ENCODE measurements at places on chromosomes 16 and 17.
A peak's percentile ranks its signal among the peaks of the same experiment; 100 is the strongest.

DNA sequence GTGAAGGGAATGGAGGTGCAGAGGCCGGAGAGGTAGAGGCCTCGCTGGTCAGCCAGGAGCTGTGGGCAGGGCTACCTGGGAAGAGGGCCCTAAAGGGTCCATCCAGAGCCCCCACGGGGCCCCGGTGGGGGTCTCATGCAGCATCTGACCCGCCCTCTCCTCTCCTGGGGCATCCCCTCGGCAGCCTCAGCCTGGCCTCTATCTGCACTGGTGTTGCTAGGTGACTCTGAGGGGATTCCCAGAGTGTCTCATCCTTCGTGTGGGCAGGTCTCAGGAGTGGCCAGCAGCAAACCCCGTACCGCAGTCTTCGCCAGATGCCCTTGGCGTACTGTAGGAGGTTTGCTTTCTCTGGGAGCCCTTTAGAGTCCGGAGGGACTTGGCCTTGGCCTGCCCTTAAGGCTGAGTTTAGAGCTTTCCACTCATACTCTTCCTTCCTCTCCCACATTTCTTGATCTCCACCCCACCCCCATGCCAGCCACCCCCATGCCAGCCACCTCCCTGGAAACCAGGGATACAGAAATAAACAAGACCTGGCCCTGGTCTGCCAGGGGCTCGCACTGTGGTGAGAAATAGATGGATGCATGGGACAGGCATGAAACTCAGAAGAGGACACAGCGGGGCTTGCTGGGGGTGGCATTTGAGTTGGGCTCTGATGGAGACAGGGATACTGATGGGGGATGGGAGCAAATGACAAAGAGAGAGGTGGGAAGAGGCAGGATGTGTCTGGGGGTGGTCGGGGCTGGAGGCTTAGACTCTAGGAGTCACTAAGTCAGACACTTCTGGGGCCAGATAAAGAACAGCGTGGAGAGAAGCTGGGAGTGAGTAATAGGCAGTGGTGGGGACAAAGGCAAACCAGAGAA, 9.9 kb downstream of the SLC5A10 start:
- DNase-seq, result no peak

DNA sequence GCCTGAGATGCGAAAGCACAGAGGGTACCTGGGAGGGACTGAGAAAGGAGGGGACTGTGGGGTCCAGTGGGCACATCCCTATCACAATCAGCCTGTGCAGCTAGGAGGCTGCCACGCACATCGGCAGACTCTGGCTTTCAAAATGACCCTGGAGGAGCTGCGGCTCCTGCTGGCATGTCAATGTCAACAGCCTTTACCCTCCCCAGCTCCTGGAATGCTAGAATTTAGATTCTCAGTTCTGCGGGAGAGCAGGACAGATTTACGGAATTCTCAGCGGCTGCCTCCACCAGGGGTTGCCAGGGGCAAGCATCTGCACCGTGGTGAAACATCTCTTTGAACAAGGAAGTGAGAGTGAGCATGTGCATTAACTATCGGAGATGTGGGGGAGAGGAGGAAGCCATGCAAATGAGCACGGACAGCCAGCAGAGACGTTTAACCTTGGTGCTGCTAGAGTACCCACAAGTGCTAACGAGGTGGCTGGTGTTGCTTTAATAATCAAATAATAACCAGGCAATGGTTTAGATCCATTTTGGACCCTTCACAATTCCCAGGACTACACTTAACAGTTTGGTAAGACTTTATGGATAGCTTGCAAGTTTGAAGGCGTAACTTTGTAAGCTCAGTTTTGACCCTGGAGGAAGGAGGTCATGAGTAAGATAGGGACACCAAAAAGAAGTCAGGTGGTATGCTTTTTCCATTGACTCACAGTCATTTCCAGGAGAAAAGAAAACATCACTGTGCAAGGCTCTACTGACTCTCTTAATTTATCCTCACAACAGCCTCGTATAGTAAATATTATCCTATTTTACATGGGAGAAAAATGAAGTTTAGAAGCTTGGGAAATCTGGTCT, 54.1 kb downstream of the XYLT1 start:
- DNase-seq, result no peak

DNA sequence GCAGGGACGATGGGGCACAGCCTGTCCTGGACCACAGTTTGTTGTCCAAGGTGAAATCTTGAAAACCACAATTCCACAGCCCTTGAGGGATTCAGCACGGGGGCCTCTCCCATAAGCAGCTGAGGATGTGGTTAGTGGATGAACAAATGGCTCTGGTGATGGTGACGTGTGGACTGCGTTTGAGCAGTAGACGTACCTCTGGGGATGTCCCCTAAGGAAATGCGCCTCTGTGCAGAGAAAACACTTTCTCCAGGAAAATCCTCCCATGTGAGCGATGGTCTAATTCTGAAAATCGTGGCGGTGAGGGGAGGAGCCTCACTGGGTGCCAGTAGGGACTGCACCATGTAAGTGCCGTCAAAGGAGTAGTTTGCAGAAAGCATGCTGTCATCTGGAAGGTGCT, 2.7 kb upstream of the SEPTIN12 start:
- DNase-seq, result no peak

- DNase-seq, result peak; percentile 57
These were observed 185.8 kb downstream of the HS3ST3A1 start for GRCh38 chr17:13415871-13416416.

- no peak for DNase-seq
These were observed 8.2 kb upstream of the MMP2 start for GRCh38 chr16:55470533-55471371.

DNA sequence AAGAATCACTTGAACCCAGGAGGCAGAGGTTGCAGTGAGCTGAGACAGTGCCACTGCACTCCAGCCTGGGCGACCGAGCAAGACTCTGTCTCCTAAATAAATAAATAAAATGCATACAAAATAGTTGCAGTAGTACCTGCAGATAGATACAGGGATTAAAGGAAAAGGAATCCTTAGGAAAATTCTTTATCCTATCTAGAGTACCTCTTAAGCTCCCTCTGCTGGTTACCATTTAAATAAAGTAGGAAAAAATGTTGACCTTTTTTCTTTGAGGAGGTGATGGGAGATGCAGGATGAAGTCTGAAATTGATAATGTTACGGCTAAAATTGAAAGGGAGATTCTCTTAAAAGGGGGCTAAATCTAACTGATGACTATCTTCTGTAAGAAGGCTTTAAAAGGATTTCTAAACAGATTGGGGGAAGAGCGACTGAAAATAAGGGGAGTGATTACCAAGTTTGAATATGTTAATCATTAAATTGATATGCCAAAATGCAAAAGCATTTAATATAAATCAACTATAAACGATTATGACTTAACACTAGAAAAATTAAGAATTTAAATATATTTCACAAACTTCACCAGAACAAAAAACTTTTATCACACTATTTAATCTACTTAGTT, 29.4 kb downstream of the C16orf87 start:
- DNase-seq, result no peak

DNA sequence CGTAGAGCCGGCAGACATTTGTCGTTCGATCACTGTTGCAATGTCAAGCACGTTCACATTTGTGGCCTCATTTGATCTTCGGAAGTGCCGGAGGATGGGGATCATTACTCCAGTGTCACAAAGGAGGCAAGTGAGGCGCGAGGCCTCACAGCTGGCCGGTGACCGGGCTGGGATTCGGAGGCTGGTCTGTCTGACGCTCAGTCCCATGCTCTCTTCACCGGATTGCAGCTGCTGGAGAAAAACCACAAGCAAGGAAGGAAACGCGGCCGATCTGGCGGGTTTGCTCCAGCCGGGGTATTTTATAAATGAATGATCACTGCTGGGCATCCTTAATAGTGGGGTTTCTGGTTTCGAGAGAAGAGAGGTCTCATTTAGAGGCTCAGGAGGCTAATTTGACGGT, 127.8 kb downstream of the OR1D5 start:
- DNase-seq, result no peak

DNA sequence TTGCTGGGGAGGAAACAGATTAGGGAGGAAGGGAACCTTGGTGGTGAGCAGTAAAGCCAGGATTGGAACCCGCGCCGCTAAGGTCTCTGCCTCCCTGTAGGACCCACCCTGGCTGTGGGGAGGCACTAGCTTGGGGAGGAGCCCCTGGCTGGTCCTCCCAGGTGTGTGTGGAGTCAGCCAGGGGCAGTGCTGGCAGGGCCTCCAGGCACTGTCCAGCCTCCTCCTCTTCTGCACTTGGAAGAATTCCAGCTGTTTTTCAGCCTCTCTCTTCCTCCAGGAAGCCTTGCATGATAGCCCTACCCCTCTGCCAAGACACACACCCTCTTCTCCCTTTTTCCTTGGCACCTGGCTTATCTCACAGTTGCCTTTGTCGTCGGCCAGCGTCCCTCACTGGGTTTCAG, 34.8 kb downstream of the TMEM235 start:
- DNase-seq, result no peak

DNA sequence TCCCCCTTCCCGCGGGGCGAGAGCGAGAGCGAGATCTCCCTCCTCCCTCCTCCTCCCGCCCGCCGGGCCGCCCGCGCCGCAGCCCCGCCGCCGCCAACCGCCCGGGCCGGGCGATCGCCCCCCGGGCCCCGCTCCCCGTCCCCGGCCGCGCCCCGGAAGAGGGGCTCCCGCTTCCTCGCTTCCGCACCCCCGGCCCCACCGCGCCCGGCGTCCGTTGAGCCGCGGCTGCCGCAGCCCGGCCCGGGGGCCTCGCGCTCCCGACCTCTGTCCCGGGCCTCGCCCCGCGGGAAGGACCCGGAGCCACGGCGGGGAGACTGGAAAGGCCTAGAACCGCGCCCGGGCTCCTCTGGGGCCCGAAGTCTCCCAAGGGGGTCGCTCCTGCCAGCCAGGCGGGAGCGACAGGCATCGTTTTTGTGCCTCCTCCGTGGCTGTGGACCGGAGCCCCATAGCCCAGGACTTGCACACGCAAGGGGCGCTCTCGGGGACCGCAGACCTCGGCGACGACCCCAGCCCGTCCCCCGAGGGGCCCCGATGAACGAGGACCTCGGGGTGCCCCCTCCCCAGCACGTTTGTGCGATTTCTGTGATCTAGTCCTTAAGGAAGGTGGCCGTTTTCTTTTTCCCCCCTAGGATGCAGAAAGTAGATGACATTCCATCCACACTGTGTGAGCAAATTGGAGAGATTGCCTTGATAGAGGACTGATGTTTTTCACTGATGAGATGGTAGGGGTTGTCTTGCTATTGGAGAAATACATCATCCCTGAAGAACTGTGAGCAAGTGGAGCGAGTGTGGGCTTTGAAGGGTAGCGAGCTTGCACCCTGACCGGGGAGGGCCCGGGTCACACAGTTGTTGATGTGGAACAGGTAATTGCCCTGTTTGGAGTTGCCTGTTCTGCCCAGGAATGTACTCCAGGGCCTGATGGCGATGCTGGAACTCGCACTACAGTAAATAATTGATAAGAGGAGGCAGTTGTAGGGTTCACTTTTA, 611 bp downstream of the BANP start:
- DNase-seq, result no peak

DNA sequence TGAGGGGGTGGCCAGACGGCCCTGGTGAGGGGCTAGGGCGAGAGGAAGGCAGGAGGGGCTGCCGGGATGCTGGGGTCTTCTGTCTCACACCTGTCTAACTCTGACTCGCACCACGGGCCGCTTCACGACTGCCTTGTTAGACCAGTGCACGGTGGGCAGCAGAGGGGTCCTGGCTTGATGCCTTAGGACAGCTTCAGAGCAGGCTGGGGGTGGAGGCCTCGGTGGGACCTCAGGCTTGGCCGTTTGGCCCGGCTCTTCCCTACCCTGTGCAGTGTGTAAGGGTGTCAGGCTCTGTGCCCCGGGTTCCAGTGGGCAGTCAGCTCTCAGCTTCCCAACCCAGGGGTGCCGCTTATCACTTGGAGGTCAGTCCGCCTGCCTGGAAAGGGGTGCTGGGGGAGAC, 100.7 kb downstream of the OR1D5 start:
- no peak for DNase-seq

GRCh38 chr16:3752984-3753383, 35.7 kb upstream of the TRAP1 start:
- DNase-seq, result peak; percentile 69

- DNase-seq, result no peak
These were observed 10.9 kb downstream of the HAPSTR1 start for GRCh38 chr16:9102379-9102778.

- no peak for DNase-seq
These were observed 1.8 kb downstream of the GGNBP2 start for GRCh38 chr17:36546418-36547093.
